ENCODE measurements at places on chromosomes 5 and 9. TPM values are rescaled to one million over a fixed set of nuclear protein-coding genes. Genes with fewer than 3 reads are reported as not detected.

FBLL1 gene
- total RNA-seq, result not detected

DNA sequence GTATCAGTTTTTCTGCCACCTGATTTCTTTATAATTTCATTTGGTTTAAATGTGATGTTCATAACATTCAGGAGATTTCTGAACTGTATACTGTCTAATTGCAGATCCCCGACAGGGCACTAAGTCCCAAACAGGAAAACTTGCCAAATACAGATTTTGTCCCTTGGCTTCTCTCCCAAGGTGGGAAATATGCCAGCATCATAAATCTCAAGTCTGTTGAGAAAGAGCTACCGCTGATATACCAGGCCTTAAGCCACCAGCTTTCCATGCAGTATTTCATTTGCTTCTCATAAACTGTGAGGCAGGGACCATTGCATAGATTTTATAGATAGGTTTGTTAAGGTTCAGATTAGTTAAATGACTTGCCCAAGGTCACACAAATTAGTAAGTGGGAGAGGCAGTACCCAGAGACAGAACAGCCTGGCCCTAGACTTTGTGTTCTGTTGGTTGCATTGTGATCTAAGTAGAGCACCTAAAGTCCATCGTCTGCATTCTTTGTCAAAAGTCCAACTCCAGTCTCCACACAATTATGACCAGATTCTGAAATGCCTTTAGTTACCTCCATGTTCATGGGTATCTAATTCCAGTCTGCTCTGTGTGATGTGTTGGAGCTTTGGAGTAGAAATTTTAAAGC is 16.2 kb downstream of the GPR21 start:
- H3K4me3 ChIP-seq, result no peak overlapping the region
- no peaks in the 10 kb centered on the region for H3K27me3 ChIP-seq
- DNase-seq, result no peak
- H3K4me1 ChIP-seq, result no peaks in the 10 kb centered on the region

GRCh38 chr5:138468133-138468965 is 3.1 kb downstream of the EGR1 start:
- no peak for DNase-seq
- peaks cover 26% of the 10 kb centered on the region for H3K4me1 ChIP-seq
- peaks cover 14% of the 10 kb centered on the region for H3K27me3 ChIP-seq
- H3K36me3 ChIP-seq, result peaks cover 24% of the 10 kb centered on the region
- peak overlapping the region; percentile 83 for H3K4me3 ChIP-seq

- no peaks in the 10 kb centered on the region for H3K36me3 ChIP-seq
- H3K4me1 ChIP-seq, result no peaks in the 10 kb centered on the region
- no peak overlapping the region for H3K27ac ChIP-seq
- no peak overlapping the region for H3K4me3 ChIP-seq
Measured at GRCh38 chr9:18706648-18707047, 232.7 kb downstream of the ADAMTSL1 start.

- no peaks in the 10 kb centered on the region for H3K27me3 ChIP-seq
- H3K36me3 ChIP-seq, result no peaks in the 10 kb centered on the region
- no peaks in the 10 kb centered on the region for H3K4me1 ChIP-seq
- no peak overlapping the region for H3K4me3 ChIP-seq
- no peak overlapping the region for H3K27ac ChIP-seq
Measured at GRCh38 chr5:5126444-5126843, 13.7 kb upstream of the ADAMTS16 start.
